NCI-H345 (cell line): ENCODE measurements at places on chromosomes 3 and 15.

DNA sequence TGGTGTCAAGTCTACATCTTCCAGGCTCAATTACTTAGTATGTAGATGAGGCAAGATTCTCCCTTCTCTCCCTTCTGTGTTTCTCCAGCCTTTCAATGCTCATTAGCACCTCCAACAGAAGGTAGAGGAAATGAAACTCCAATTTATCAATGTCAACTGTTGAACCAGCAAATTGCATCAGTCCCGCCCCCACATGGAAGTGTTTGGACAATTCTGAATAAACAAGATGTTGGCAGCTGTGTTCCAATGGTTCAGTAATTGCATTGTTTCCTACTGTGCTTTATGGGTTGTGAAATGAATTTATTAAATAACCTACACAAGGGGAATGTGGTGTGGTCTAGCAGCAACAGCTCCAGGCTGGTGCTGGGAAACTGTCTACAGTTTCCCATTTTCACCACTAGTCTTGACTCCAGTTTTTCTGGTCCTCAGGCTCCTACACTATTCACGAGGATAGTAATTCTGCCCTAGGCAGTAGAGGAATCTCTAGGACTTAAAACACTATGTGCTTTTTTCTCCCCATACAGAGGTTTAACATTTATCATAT lies 91.9 kb downstream of the MB21D2 start:
- peak; percentile 84 for DNase-seq

DNA sequence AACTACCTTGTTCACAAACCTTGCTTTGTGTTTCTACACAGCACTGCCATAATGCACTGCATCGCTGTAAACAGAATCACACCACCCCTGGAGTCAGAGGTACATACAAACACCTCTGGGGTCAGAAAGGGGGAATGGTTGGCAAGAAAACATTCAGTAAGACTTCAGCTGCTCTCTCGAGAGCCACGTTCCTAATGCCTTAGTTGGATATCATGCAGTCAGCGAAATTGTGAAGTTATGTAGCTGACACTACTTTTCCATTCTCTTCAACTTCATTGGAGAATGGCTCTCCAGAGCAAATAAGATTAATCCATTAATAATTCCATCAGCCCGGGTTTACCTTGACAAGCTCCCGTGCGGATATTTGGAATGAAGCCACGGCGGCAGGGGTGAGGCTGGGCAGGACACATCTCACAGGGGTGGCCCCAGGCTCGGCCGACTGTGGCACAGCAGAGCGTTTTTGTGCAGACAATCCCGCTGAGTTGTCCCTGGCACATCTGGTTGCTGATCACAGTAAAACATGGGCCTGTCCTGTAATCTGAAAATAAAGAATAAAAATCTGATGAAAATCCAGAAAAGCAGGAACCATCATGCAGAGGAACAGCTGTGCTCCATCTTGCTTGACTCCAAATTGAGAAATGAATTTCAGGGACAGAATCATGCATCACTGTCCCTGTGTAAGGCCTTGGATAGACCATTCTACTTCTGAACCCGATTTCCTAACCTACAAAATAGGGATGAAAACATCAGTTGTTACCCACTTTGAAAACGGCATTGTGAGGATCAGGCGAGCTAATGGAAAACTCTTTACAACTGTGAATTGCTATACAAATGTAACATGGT lies 108.0 kb downstream of the FBN1 start:
- DNase-seq: no peak

DNA sequence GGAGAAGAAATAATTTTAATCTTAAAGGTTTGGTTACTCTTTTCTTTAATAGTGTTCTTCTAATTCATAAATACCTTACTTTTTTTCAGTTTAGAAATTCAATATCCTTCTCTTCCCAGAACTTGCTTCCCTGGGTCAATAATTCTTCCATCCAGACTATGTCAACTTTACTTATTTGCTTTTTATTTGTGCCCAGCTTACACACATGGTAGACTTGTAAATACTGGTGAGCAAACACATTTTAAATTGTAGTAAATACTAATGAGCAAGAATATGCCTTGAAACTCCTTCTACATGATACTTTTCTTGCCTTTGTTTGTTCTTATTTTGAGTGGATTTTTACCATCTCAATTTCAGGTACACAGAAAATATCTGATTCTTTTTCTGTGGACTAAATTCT lies 33.7 kb downstream of the SST start:
- no peak for DNase-seq

GRCh38 chr3:168396861-168397260 lies 301.1 kb upstream of the GOLIM4 start:
- no peak for DNase-seq

DNA sequence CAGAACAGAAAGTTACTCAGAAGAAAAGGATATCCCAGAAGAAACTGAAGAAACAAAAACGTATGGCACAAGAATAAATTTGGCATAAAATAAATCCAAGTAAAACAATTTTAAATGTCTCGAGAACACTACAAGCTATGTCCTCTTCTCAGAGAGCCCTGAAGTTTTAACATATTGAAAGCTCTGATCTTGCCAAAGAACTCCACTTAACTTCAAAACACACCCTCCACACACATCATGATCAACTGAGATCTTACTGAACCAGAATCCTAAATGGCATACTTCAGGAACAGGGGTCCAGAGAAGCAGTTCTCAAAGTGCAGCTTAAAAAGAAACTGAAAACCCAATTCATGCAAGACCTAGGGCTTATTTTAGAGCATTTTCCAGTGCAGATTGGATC lies 194.3 kb downstream of the MAGI1 start:
- DNase-seq: no peak

DNA sequence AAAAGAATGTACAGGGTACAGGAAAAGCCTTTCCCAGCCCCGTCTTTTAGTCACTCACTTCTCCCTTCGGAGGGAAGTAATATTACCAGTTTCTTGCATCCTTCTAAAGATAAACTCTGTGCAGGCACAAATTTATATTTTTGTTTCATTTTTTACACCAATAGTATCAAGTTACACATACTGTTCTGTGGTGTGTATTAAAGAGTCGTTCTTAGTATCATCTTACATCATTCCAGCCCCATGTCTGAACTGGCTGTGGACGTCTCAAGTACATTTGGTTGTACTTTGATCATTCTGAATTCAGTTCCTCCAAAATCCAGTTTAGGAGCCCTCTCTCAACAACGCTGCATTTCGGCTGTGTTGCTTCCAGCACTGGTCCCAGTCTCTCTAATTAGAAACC lies 68.7 kb downstream of the LMLN start:
- no peak for DNase-seq

GRCh38 chr3:112794622-112795172 lies 52.0 kb downstream of the CD200R1L start:
- no peak for DNase-seq

DNA sequence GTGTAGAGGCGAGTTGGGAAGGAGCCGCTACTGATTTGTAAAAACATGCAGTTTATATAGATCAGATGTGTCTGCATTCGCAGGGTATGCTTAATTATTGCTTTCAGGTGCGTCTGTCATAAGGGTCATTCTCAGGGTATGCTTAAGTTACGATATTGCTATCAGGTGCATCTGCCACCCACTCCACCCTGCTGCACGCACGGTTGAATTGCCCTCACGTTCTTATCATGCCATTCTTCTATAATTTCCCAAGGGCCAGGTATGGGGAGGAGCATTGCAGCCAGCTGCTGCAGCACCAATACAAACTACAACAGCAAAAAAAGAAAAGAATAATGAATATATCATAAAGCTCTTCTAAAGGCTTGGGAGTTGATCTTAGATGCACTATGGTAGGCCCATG lies 230.0 kb downstream of the KBTBD8 start:
- no peak for DNase-seq

- no peak for DNase-seq
These were observed 28.3 kb downstream of the LMCD1 start for GRCh38 chr3:8529738-8530525.

GRCh38 chr3:107512108-107512507 lies 10.7 kb upstream of the BBX start:
- no peak for DNase-seq

DNA sequence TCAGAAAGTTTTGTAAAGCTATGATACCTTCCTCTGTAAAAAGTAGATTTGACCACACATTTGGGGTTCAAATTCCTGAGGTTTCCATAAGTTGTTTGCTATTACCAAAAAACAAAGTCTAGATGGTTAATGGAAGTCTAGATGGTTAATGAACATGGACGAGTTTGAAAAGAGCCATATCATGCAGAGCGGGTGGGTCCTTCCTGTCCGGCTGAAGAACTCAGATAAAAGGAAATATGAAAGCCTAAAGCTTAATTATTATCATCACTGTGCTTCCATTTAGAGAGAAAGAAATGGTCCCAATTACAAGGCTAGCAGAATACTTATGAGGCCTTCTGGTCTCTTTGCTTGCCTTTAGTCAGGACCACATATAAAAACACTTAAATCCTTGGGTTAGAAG lies 132.1 kb upstream of the SATB1 start:
- DNase-seq: no peak
